ENCODE measurements at places on chromosomes 16 and 17.
A peak's percentile ranks its signal among the peaks of the same experiment; 100 is the strongest.

DNA sequence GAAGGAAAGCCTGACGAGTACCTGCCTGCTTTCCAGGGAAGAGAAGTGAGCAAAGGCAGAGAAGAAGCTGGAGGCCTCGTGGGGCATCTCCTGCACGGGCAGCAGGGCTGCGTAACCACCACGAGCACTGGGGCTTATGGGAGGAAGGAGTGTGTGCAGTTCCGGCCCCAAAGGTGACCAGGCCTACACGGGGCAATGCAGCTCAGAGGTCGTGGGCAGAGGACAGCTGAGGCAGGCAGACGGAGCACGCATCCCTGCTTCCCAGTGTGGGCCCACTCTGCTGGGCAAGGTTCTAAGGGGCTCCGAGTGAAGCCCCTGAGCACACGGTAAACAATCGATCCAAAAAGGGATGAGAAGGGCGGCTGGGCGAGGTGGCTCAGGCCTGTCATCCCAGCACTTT is 109.7 kb downstream of the ANKRD11 start:
- no peak for ATAC-seq

GRCh38 chr16:85089525-85089924 is 22.7 kb downstream of the CIBAR2 start:
- no peak for ATAC-seq

DNA sequence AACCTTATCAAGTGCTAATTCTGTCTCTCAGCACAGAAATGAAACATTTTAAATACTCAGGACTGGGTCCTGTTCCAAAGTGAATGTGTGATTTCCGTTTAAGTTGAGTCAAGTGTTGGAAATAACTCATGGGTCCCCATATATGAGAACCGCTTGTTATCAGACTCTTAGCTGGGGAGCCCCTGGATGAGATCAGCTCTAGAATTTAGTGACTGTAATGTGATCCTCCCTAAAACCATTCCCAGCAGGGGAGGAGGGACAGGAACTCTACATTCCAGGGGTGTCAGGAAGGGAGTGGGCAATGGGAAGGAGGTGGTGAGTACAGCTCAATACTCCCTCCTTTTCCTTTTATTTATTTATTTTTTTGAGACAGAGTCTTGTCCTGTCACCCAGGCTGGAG is 37.5 kb downstream of the OTOA start:
- ATAC-seq, result no peak

GRCh38 chr17:82204831-82205719 is 7.6 kb downstream of the CCDC57 start:
- ATAC-seq, result peak; percentile 89

DNA sequence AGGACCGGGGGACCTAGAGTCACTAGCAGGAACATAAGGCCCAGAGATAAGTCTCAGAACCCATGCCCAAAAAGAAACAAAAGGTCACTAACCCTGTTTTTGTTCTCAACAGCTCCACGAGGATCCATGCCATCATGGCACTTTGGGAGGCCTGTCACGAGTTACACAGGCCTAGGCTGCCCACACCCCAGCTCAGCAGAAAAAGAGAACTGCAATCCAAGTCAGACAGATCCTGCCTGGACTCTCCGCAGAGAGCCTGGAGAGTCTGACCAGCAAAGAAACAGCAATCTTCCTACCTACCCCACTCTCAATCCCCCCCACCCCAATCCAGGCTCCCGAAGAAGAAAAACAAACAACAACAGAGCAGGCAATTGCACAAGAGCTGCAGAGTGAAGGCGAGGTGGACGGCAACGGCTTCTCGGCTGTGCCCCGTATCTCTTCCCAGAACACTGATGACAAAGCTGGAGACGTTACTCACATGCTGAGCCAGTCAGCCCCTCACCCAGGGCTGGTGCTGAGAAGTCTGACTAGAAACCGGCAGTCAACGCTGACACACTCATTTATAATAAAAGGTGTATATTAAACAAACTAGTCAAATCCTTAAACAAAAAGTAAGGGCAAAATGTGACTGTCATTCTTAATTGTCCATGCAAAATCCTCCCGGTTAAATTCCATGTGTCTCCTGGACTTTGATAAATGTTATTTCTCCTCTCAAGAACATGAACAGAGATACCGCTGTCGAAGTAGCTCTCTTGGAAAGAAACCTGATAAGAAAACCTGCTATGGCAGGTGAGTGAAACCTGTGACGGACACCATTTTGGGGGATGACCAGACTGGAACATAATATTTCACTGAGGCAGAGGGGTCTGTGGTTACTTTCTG is 89.3 kb downstream of the SMG6 start:
- ATAC-seq, result peak; percentile 55

GRCh38 chr17:7281074-7281952 is at the start of gene SLC2A4:
TSS of gene SLC2A4 (plus strand) at chr17:7281718. CDS start at chr17:7281935, 217 bp downstream.
- ATAC-seq, result peak; percentile 76

- no peak for ATAC-seq
Observed at GRCh38 chr16:72179204-72179970, 7.4 kb upstream of the PMFBP1 start.

DNA sequence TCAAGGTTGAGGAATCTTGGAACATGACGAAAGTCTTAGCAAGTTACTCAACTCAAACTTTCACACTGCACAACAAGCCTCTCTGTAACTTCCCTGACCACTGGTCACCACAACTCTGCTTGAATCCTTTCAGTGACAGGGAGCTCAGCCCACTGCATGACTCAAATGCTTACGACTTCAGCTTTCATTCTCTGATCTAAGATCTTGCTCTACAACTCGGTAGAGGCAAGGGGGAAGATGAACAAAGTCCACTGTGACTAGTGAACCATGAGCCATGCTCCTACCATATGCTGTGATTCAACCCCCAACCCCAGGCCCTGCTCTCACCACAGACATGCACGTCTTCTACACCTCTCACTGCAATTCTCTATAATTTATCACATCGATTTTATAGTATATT is 160.9 kb downstream of the SLC39A11 start:
- no peak for ATAC-seq

GRCh38 chr17:44931376-44931775 is 16.1 kb upstream of the GFAP start:
- no peak for ATAC-seq

GRCh38 chr17:58403311-58403710 is 14.0 kb downstream of the RNF43 start:
- no peak for ATAC-seq

DNA sequence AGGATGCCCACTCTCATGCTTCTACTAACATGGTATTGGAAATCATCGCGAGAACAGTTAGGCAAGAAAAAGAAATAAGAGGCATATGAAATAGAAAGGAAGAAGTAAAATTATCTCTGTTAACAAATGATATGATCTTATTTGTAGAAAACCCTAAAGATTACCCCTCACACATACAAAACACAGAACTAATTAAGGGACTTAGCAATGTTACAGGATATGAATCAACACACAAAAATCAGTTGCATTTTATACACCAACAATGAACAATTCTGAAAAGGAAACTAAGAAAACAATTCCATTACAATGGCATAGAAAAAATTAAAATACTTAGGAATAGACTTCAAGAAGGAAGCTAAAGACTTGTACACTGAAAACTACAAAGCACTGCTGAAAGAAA is 2.7 kb upstream of the CAPNS2 start:
- no peak for ATAC-seq

DNA sequence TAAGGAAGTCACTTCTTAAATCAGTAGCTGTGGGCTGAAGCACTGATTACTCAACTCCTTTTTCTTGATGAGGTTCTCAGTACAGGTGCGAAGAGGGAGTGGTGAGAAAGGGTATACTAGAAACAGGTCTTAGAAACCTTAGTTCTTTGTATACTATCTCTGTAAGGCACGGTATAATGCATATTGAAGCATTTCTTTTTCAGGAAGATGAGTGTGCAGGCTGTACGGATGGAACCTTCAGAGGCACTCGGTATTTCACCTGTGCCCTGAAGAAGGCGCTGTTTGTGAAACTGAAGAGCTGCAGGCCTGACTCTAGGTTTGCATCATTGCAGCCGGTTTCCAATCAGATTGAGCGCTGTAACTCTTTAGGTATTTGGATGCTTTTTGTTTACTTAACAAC is 39.2 kb downstream of the CYLD start:
- no peak for ATAC-seq

- ATAC-seq, result no peak
Observed at GRCh38 chr16:5918567-5919130, 821.1 kb upstream of the EEF2KMT start.

- ATAC-seq, result peak; percentile 51
Observed at GRCh38 chr16:17359788-17360390, 110.9 kb downstream of the XYLT1 start.

- peak; percentile 29 for ATAC-seq
Observed at GRCh38 chr17:41734949-41735313, 488 bp upstream of the HAP1 start.

- peak; percentile 100 for ATAC-seq
Observed at GRCh38 chr17:65294181-65294719, 157.1 kb downstream of the RGS9 start.

DNA sequence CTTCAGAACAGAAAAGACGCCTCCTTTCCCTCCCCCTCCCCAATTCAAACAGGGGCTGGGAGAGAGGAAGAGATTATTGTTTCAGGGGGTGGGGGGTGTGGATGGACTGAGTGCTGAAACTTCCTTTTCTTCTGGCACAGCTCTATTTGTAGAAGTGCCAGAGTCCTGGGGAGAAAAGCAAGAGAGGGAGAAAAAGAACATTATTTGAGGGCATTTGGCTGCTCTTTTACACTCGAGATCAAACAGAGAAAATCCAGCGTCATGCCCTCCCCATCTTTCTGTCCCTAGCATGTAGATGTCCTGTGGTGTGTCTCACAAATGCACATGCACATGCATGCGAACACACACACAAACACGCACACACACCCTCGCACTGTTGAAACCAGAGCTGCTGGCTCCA is 13.0 kb downstream of the ARL4D start:
- ATAC-seq, result no peak

GRCh38 chr17:34763728-34764665 is 184.6 kb downstream of the TMEM132E start:
- no peak for ATAC-seq

DNA sequence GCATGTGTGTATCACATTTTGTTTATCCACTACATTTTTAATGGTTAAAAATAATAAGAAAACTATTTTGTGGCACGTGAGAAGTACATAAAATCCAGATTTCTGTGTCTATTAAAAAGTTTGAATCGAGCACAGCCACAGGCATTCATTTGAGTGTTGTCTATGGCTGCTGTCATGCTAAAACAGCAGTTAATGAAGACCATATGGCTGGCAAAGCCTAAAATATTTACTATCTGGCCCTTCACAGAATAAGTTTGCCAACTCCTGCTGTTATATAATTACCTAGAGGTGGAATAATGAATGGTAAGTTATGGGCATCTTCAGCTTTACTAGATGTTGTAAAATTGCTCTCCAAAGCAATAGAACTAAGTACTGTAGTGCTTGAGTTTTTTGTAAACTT is 30.5 kb downstream of the TMEM98 start:
- ATAC-seq, result peak; percentile 84

- ATAC-seq, result no peak
Observed at GRCh38 chr16:56549161-56549560, 15.7 kb upstream of the MT4 start.

DNA sequence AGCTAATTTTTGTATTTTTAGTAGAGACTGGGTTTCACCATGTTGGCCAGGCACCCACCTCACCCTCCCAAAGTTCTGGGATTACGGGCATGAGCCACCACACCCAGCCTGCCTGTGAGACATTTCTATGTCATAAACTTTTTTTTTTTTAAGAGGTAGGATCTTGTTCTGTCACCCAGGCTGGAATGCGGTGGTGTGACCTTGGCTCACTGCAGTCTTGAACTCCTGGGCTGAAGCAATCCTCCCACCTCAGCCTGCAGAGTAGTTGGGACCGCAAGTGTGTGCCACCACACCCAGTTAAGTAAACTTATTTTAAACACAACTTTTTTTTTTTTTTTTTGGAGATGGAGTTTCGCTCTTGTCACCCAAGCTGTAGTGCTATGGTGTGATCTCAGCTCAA is 47.2 kb downstream of the SCNN1G start:
- no peak for ATAC-seq

DNA sequence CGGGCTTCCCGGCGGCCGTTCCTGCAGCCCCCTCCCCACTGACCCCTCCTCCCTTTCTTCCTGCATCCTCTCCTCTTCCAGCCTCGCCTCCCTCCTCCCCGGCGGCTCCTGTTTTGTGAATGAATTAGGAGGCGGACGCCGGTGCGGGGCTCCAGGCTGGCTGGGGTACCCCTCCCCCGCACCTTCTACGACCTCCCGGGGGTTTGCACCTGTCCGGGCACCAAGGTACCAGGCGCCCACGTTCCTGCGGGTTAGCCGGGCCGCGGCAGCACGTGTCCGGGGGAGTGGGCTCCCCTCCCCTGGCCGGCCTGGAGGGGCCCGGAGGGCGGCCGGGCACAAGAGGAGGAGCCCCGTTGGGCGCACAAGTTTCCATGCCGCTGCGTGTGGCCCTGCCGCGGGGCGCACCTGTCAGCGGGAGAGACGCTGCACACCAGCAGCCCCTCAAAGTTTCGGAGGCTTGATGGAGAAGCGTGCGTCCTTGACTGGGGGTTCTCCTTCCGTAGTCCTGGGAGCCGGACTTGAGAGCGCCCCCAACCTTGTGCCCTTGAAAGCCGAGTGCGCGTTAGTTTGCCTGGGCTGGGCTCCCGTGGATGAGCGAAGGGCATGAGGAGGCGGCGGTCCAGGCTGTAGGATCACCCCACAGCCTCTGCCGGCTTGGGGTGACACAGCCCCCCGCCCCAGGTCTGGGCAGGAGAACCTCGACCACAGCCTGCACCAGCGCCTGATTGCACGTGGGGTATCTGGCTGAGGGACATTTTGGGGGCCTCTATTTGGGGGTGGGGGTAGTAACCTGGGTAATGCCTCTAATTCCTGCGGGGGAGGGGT is 1.2 kb downstream of the HAS3 start:
- peak; percentile 13 for ATAC-seq

DNA sequence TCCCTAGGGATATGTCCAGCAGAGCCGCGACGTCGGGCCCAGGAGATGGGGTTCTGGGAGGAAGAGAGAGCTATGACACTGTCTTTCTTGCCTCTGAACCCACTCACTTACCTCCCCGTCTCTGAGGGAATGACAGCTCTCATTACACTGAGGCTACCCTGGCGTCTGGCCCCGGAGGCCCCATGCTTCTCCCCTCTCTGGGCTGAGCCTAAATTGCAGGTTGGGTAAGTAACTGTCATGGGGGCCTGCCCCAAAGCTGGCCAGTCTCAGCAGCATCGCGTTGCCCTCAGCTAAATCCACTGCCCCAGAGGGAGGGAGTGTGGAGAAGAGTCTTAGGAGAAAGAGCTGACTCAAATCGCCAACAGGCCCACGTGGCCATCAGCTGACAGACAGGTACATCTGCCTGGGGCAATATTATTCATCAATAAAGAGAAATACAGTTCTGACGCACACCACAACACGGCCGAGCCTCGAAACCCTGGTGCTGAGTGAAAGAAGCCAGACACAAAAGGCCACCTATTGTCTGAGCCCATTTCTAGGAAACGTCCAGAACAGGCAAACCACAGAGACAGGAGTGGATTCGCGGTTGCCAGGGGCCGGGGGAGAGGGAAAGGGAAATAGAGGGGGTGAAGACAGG is 156.4 kb downstream of the C16orf95 start:
- no peak for ATAC-seq

- ATAC-seq, result peak; percentile 72
Observed at GRCh38 chr17:39099663-39100286, 51.7 kb downstream of the PLXDC1 start.

All from SK-N-SH treated with all-trans-retinoic acid at 6 μM for 48 hours (cell line).